HS-27A (cell line): ENCODE measurements at places on chromosomes 1 and 21.
A peak's percentile ranks its signal among the peaks of the same experiment; 100 is the strongest.

GRCh38 chr1:32329931-32330466 lies 6.0 kb downstream of the MARCKSL1 start:
- no peak for DNase-seq

- peak; percentile 20 for DNase-seq
These were observed 182.9 kb upstream of the KCND3 start for GRCh38 chr1:112172294-112172882.

DNA sequence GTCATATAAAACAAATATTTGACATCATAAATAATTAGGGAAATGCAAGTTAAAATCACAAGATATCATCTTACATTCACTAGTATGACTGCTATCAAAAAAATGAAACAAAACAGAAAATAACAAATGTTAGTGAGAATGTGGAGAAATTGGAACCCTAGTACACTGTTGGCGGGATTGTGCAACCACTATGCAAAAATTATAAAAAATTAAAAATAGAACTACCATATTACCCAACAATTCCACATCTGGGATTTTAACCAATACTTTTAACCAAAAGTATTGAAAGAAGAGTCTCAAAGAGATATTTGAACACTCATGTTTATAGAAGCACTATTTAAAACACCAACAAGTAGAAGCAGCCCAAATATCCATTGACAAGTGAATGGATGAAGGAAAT lies 797.2 kb upstream of the ADAMTS5 start:
- no peak for DNase-seq

- DNase-seq, result no peak
These were observed 1.7 kb downstream of the HES4 start for GRCh38 chr1:997993-998744.
